ENCODE measurements at places on chromosomes 16 and 17.
A peak's percentile ranks its signal among the peaks of the same experiment; 100 is the strongest.

DNA sequence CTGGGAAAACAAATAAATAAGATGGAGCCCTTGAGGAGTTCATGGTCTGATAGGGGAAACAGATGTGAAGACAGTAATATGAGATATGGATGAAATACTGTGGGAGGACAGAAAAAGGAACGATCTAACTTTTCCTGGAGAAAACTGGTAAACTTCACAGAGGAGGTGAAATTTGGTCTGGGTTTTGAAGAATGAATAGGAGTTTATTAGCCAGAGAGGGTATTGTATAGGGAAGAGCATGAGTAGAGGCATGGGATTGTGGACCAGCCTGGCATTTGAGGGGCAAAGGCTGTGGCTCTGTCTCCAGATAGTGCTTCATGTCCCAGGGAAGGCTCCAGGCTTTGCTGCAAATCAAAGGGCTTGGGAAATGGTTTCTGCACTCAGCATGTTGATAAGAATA, 1.6 kb downstream of the LPO start:
- DNase-seq: no peak

- DNase-seq: no peak
Observed at GRCh38 chr17:35934760-35935159, 4.2 kb upstream of the RDM1 start.

DNA sequence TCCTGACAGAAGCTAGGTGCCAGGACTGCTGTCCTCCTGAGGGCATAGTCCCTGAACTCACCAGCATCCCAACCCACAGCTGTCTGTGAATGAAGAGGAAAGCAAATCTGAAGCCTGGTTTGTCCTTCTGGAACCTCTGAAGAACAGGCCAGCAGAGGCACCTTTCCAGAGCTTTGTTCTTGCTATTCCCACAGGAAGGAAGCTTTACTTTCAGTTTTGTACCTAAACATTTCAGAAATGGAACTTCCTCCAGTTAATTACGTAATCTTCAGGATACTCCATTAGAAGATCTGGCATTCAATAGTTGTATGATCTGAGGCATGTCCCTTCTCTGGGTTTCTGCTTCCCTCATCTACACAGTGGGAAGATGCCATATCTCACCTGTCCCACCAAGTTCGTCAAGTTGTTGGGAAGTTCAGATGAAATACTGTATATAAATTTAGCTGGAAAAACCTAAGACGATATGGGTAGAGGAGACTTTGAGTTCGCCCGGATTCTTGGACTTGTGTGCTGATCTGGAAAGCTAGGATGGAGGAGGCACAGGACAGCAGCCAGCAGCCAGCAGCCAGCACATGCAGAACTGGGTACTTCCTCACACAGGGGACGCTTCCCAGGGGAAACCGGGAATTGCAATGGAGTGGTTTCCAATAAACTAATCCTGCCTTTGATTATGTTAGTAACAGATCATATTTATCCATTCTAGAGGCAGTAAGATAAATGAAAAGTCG, 22.4 kb downstream of the NXPH3 start:
- no peak for DNase-seq

GRCh38 chr17:61551255-61551742, 39.7 kb downstream of the NACA2 start:
- peak; percentile 53 for DNase-seq

DNA sequence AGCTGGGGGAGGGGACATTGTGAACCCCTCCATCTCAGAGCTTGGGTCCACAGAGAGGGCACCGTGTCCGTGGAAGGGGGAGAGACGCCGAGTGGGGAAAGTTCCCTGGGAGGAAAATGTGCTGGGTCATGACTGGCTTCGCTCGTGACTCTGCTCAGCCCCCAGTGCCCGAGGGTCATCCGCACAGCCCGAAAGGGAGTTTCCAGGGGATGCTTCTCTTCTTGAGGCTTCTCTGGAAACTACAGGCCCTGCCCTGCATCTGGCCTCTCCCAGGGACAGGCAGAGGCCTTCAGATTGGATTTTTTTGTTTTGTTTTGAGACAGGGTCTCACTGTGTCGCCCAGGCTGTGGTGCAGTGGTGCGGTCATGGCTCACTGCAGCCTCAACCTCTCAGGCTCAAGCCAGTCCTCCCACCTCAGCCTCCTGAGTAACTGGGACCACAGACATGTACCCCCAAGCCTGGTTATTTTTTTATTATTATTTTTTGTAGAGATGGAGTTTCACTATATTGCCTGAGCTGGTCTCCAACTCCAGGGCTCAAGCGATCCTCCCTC, 9.8 kb upstream of the GSE1 start:
- no peak for DNase-seq

DNA sequence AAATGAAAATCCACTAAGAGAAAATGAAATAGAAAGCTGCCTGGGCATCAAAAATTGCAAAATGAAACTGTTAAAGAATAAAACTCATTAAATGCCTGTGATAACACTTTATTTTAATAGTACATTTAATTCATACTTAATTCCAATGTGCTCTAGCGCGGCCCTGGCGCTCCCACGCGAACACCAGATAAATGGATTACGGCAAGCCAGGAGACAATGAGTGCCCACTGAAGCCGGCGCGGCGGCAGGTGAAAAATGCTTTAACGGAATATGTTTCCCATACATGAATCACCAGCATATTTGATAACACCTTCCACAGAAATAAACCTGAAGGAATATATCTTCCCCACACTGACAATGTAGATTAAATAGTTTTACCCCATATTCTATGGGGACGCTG, 245.5 kb downstream of the RBFOX3 start:
- DNase-seq: no peak

GRCh38 chr16:81535679-81536360, 91.2 kb downstream of the CMIP start:
- DNase-seq: no peak

DNA sequence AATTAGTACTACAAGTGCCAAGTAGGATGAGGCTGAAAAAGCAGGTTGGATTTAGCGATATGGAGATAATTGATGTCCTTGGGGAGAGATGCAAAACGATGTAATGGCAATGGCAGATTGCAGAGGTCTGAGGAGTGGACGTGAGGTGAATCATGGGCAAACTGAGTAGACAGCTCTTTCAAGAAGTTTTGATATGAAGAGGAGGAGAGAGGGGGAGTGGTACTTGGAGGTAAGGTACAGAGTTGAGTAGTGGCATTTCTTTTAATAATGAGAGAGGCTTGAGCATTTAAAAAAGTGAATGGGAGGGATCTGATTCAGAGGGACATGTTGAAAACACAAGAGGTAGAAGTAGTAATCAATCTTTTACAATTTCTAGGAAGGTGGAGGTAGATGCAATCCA, 17.7 kb upstream of the VPS4A start:
- peak; percentile 6 for DNase-seq

- DNase-seq: no peak
Observed at GRCh38 chr16:11852092-11852809, 909 bp upstream of the RSL1D1 start.

DNA sequence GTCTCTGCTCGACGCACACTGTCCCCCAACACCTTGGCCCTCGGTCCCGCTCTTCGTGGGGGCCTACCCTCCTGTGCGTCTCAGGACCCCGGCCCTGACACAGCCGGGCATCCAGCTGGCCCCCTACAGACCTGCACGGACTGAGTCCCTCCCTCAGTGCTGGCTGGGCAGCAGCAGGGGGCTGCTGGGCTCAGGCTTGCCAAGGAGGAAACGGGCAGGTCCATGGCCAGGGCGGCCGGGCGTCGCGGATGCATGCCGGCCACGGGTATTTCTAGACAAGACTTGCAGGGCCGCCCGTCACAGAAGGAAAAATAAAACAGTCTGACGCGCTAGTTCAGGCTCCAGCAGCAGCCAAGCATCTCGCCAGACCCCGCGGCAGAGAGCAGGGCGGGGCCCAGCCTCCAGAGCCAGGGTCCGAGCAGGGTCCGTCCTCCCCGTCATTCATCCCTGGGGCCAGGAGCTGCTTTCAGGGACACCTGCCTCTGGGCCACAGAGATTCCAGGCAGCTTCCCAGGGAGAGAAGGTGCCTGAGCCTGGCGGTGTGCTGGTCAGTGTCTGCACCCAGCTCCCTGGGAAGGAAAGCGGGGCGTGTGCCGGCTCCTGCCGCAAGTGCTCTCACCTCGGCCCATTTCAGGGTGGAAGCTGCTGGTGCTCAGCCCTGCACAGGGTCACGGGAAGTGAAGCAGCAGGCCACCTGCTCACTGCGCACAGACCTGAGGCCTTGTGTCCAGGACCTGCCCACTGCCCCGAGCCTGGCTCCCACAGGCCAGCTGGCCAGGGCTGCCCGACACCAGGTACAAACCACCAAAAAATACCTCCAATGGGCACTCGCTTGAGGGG, 7.2 kb upstream of the PVALEF start:
- no peak for DNase-seq

- DNase-seq: no peak
Observed at GRCh38 chr17:1753767-1754429, 8.0 kb upstream of the SERPINF1 start.
